ENCODE measurements at places on chromosomes 1 and 21.

GRCh38 chr1:59755069-59755685 is 59.6 kb upstream of the HOOK1 start:
- DNase-seq = no peak

DNA sequence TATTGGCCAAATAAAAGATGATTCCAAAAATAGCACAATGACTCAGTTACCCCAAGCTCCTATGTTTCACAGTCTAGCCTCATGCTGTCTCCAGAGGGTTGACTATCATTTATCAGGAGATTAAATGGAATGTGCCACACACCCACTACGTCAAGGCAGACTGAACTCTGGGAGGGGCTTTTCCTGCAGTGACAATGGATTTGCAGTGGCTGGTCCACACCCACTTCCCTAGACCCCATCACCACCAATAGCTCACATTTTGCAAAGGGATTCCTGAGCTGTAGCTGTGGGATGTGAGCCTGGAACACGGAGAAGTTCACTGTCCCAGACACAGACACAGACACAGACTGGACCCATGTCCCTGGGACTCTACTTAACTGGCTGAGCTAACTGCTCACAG is 77.1 kb downstream of the HLCS start:
- DNase-seq = no peak

- no peak for DNase-seq
Measured at GRCh38 chr1:208177656-208178055, 66.5 kb downstream of the PLXNA2 start.

DNA sequence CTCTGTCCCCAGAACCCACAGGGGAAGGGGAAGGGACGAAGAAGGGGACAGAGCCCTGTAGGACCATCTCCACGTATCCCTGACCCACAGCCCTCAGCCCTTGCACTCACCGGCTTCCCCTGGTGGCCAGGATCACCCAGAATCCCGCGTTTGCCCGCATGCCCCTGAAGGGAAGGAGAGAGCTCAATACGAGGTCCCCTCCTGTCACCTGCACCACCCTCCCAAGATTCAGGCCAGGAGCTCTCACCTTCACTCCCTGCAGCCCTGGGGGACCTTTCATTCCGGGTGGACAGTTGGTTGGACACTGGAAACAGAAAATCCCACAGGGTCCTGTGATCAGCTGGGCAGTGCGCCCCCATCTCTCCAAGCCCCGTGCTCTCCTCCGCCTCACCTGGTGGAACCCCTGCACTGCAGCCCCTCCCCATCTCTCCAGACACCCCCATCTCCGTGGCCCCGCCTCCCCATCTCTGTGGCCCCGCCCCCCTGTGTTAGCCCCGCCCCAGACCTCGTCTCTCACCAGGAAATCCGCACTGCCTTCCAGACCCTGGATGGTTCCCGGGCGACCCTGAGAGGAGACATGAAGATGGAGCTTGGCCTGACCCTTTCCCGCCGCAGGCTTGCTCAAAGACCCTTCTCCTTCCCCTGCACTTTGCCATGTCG is 6.0 kb downstream of the COL9A2 start:
- DNase-seq = no peak

- no peak for DNase-seq
Measured at GRCh38 chr1:161285521-161285920, 24.2 kb downstream of the MPZ start.

GRCh38 chr1:226603858-226604559 is 55.4 kb downstream of the STUM start:
- DNase-seq = no peak

DNA sequence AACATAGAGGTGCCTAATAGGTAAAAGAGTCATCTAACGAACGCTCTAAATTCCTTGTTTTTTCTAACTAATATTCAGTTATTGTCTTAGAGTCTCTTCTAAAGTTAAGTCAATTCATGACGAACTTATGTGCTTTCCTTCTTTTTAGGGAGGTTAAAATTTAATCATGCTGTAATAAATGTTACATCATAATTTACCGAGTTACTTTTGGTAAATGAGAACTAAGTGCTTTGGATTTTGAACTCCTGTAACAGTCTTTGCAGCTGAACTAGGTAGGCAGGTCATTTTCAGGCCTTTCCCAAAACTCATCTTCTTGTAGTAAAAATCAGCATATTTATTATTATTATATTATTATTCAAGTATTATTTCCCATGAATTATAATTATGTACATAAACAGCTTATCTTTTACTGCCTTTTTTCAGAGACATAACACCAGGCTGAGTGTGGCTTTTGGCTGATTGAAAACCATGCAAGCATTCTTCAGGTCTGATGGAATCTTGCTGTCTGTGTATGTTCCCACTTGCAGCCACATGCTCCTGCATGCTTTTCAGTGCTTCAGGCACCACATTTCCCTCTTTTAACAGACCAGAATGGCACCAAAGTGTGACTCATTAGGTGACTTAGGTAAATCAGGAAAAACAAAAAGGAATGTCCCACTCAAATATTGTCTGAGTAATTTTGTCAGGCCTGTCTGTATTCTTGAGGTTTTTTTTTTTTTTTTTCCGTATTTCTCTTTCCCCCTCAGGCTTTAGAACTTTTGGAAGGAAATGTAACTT is 81.0 kb upstream of the CD55 start:
- no peak for DNase-seq

- DNase-seq = no peak
Measured at GRCh38 chr1:193338194-193338593, 151.8 kb upstream of the B3GALT2 start.

GRCh38 chr1:212067787-212068186 is 32.2 kb downstream of the DTL start:
- no peak for DNase-seq

GRCh38 chr1:32111789-32112188 is 3.9 kb downstream of the KPNA6 start:
- no peak for DNase-seq

- DNase-seq = peak; percentile 86
Measured at GRCh38 chr21:42245331-42246193, 26.6 kb downstream of the ABCG1 start.

- peak; percentile 68 for DNase-seq
Measured at GRCh38 chr1:193729429-193729828, 543.0 kb upstream of the B3GALT2 start.

Data from NCI-H1694 treated with DMSO at 0.1 percent for 48 hours (cell line).